Liver (tissue), 10 donors: ENCODE measurements at places on chromosomes 2 and 18. TPM values are rescaled to one million over a fixed set of nuclear protein-coding genes. Genes with fewer than 3 reads are reported as not detected.

DGKD gene
- total RNA-seq = 9.7 TPM

ADI1 gene
- total RNA-seq = 56.2 TPM

MRPL19 gene
- total RNA-seq = 35.6 TPM

B4GALT6 gene
- total RNA-seq = 0.67 TPM

MAP3K19 gene
- total RNA-seq = not detected

UGT1A4 gene
- not detected for total RNA-seq

SNORC gene
- 12.3 TPM for total RNA-seq

GDF7 gene
- total RNA-seq = 5.0 TPM

DUSP2 gene
- total RNA-seq = 2.8 TPM

- DNase-seq = peak; percentile 42
Measured at GRCh38 chr18:9951022-9951859, 37.4 kb downstream of the VAPA start.

DNA sequence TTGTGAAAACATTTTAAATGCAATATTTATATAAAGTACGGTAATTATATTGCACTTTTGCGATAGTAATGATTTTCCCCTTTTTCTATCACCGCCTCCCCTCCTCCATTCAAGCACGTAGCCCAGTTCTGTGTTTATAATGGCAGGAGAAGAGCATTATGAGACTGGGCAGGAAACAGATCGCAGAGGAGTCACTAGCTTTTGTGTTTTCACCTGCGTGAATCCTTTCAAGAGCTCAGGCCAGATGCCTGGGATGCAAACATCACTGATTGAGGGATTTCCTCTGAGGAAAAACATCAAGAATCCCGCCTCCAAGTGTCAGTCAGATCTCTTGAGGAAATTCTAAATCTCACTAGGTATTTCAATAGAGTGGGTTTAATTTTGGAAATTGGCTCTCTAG, 178.4 kb upstream of the FN1 start:
- DNase-seq = no peak

GRCh38 chr2:70708376-70709199, 59.4 kb downstream of the ADD2 start:
- DNase-seq = no peak

DNA sequence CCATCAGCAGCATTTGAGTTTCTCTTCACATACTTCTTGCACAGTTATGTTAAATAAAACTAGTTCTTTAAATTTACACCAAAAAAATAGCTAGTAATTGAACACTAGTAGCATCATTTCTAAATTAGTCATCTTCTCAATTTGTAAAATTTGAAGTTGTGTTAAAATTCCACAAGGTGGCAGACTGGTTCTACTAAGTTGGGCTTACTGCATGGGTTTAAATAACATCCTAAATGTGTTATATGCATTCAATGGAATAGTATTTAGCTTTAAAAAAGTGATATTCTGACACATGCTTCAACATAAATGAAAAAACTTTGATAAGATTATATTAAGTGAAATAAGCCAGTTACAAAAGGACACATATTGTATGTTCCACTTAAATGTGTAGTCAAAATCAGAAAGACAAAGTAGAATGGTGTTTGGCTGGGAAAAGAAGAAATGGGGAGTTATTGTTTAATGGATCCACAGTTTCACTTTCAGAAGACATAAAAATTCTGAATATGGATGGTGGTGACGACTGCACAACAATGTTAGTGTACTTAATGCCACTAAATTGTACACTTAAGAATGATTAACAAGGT, 28.7 kb upstream of the RPRD1A start:
- DNase-seq = no peak

DNA sequence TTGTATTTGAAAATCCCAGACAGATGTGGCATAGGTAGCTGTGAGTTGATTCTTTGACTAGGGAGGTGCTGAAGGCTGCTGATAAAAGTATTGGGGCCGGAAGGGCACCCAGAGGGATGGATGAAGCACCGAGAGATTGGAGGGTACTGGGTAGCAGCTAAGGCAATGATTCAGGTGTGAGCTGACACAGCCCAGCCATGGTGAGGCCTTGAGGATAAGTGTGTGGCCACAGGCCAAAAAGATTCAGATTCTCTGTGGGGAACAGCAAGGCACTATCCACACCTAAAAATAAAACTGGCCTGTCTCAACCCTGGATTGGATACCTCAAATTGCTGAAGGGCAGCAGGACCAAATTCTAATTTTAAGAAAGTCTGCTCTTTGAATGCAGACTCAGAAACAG, 35.2 kb downstream of the RDH14 start:
- DNase-seq = no peak

GRCh38 chr2:78540255-78540654, 485.2 kb upstream of the REG3G start:
- no peak for DNase-seq

DNA sequence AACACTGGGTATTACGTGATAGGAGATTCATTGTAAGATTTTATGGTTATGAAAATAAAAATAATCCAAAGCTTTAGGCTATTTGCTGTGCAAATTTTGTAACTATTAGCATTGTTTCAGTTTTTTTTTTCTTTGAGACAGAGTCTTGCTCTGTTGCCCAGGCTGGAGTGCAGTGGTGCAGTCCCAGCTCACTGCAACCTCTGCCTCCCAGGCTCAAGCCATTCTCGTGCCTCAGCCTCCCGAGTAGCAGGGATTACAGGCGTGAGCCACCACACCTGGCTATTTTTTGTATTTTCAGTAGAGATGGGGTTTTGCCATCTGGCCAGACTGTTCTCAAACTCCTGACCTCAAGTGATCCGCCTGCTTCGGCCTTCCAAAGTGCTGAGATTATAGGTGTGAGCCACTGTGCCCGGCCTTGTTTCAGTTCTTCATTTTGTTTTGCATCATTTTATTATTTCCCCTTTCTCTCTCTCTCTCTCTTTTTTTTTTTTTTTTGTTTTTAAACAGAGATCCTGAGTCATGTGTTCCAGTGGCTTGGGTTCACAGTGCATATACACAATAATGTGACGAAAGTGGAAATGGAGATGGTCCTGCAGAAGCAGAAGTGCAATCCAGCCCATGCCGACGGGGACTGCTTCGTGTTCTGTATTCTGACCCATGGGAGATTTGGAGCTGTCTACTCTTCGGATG, 25.8 kb downstream of the CASP10 start:
- no peak for DNase-seq

GRCh38 chr2:905091-905832, 45.4 kb upstream of the SNTG2 start:
- peak; percentile 25 for DNase-seq

DNA sequence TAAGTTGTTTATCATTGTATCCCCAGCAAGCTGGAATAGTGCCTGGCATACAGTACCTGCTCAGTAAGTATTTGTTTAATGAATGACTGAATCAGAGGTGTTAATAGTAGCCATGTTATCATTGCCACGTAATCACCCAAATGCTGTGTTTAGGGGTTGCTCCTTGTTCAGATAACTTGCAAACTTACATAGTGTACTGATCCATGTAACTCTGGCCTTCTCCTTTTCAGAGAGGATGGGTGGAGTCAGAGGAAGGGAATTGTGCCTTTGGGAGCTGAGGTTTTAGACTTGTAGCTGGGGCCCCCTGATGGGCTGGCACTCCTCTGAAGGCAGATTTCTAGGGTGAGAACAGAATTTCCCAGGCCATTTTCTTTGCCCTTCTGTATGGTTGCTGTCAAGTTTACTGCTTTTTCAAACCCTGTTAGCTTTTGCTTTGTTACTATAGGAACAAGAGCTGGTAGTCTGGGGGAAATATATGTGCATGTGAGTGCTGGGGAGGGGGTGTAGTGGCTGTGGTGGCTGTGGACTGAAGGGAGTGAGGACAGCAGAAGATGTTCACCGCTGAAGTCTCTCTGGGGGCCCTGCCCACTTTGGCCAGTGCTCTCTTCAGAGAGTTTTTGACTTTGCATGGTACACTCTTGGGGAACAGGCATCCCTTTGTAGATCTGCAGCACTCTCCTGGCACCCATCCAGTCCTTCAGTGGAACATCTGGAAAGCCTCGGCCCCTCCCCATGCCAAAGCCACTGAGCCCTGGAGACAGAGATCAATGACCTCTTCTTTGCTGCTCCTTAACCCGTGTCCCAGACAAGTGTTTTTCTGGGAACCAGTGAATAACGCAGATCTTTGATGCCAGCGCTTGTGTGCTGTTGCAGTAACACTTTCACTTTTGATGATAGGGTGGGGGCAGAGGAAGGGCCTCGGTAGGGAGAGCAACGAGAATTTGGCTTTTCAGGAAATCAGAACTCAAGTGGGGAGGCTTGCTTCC, 209.0 kb downstream of the PRKCE start:
- DNase-seq = no peak
